ENCODE measurements at places on chromosomes 16 and 17. TPM values are rescaled to one million over a fixed set of nuclear protein-coding genes. Genes with fewer than 3 reads are reported as not detected.

GRCh38 chr17:19574956-19575355, 41.3 kb downstream of the SLC47A1 start:
- no peak overlapping the region for H3K27ac ChIP-seq
- peaks cover under 1% of the 10 kb centered on the region for H3K4me1 ChIP-seq
- peaks cover 15% of the 10 kb centered on the region for H3K27me3 ChIP-seq
- no peak for DNase-seq
- H3K4me3 ChIP-seq: no peak overlapping the region

DNA sequence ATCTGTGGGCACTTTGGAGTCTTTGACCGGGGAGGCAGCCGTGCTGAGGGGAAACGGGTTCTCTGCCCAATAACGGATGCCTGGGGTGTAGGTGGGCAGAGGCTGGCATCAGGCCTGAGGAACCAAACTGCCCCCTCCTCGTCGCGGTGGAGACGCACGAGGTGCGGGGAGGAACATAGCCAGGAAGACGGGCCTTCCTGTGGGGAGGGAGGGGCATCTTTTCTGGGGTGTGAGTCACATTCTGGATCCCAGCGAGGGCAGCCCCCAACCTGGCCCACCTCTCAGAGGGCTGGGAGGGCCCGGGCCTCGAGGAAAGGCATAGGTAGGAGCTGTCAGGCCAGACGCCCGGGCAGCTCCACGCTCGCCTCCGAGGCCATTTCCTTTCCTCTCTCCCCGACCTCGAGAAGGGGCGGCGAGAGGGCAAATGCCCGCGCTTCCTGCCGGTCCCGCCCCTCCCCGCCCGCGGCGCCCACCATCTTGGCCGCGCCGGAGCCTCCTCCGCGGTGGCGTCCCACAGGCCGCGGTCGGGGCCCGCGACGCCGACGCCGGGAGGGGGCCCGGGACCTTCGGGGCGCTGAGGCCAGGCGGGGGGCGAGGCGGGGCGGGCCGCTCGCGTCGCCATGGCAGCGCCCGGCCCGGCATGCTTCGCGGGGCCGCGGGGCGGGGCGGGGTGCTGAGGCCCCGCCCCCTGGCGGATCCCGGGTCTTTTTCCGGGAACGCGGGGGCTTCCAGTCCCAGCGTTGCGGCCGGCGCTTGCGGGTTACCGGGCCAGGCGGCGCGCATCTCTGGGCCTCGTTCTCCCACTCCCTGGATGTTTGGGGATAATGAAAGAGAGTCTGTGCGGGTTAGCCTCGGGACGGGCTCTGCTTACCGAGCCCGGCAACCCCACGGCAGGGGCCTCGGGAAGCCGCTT, 13.2 kb downstream of the RAI1 start:
- H3K27ac ChIP-seq: peak overlapping the region; percentile 98
- H3K36me3 ChIP-seq: no peaks in the 10 kb centered on the region
- DNase-seq: peak; percentile 79
- peak overlapping the region; percentile 97 for H3K4me3 ChIP-seq
- no peaks in the 10 kb centered on the region for H3K27me3 ChIP-seq

The GRAPL gene
- total RNA-seq: 2.8 TPM

DNA sequence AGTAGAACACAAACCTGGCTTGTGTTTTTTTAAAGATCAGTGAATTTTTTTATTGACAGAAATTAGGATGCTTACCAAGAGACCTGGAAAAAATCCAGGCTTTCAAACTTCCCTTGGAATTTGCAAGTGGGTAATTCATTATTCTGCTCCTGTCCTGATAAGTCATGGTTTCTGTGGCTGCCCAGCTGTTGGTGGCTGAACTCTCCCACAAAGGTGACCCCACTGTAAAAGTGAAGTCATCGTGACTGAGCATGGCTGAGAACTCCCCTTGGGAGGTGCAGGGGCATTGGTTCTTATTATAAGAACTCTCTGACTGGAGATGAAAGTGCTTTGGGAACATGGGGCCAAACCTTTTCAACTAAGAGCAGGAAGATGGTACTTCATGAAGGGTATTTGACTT, 46.6 kb upstream of the TANC2 start:
- DNase-seq: no peak
- no peak overlapping the region for H3K4me3 ChIP-seq
- H3K36me3 ChIP-seq: no peaks in the 10 kb centered on the region
- no peaks in the 10 kb centered on the region for H3K4me1 ChIP-seq
- H3K27ac ChIP-seq: no peak overlapping the region

The C1QTNF8 gene
- total RNA-seq: not detected

DNA sequence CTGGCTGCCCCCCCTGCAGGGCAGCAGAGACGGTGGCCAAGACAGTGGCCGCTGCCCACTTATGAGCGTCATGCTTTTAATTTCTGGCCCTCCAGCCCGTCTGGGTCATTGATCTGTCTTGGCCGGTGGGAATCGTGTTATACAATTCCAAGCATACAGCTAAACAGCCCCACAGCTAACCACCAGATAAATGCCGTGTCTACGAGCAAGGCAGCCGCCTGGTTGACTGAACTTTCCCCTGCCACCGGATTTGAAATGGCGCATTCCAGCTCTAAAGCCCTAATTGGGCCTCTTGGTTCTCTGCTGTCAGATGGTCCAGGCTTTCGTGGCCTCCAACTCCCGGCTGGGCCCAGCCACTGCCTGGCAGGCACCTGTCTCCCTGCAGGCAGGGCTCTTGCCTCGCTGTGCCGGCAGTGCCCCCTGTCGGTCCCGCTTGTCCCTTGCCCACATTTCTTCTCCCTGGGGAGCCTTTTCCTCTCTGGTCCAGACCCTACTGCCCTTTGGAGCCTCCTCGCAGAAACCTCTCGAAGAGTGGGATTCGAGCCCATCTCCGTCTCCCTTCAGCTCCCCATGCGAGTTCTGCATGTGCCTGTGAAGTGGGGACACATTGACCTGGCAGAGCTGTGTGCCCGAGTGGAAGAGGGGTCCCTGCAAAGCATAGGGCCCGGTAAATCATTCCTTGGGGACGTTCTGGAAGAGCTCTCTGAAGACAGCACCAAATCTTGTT, 1.8 kb upstream of the RBFOX3 start:
- peaks cover 33% of the 10 kb centered on the region for H3K27me3 ChIP-seq
- no peaks in the 10 kb centered on the region for H3K36me3 ChIP-seq
- H3K4me3 ChIP-seq: no peak overlapping the region
- DNase-seq: peak; percentile 73

The C16orf87 gene
- total RNA-seq: 21.4 TPM

DNA sequence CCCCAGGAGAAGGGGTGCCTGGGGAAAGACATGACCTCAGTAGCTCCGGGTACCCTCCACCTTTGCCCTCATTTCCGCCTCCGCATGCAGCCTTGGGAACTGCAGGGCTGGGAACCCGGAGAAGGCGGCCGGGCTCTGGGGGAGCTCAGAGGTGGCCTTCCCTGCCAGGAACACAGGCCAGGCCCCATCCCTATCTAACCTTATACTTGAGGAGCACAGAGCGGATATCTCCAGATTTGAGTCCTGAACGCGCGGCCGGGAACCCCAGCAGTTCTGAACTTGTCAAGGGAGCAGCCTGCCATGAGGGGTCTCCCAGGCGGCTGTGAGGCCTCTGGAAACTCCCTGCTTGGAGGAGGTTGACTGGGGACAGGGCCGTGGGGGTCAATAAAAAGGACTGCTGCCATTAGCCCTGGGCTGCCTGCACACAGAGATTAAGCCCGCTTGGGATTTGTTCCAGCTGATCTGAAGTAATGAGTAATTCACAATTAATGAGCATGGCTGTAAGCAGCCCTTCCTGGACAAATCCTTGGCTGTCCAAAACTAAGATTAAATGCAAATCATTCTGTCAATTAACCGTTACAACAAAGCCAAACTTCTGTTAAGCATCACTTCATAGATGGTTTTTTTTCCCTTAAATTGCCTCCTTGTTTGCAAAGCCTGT, 26.3 kb upstream of the METRNL start:
- H3K36me3 ChIP-seq: peaks cover 2% of the 10 kb centered on the region
- no peak overlapping the region for H3K27ac ChIP-seq
- peak overlapping the region; percentile 53 for H3K4me3 ChIP-seq
- H3K4me1 ChIP-seq: peaks cover 45% of the 10 kb centered on the region

GRCh38 chr16:74896389-74897370, 88.2 kb downstream of the WDR59 start:
- DNase-seq: no peak
- H3K27me3 ChIP-seq: no peaks in the 10 kb centered on the region
- no peaks in the 10 kb centered on the region for H3K4me1 ChIP-seq
- H3K27ac ChIP-seq: no peak overlapping the region

The CDIPT gene
- total RNA-seq: 48.7 TPM

GRCh38 chr16:84166796-84167695, 19.8 kb downstream of the TAF1C start:
- no peak overlapping the region for H3K4me3 ChIP-seq
- peak; percentile 50 for DNase-seq
- no peak overlapping the region for H3K27ac ChIP-seq
